ENCODE measurements at places on chromosomes 6 and 20.

DNA sequence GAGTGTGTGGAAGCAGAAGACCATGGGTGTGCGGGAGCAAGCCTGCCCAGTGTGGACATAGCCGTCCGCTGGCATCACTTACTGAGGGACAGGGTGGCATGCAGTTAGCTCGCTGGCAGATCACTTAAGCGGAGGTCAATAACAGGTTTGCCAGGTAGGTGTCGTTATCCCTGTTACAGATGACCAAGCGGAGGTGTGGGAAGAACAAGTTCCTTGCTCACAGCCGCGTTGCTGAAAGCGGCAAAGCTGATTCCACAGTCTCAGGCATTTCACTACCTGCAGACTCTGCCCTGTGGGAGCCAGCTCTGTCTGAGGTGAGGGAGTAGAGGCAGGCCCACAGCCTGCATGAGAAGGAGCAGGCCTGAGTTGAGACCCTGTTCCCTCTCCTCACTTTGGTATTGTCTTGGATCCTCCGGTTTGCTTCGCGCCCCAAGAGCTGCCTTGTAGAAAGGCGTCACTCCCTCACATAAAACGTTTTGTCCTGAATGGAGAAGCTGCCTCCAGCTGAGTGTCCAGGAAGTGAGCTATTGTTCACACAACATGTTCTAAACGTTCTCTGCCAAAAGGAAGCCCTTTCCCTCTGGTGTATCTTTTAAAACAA is 96.9 kb downstream of the TCP11 start:
- peak; percentile 49 for DNase-seq

- no peak for DNase-seq
These were observed 96.2 kb downstream of the SESN1 start for GRCh38 chr6:108998485-108998884.

DNA sequence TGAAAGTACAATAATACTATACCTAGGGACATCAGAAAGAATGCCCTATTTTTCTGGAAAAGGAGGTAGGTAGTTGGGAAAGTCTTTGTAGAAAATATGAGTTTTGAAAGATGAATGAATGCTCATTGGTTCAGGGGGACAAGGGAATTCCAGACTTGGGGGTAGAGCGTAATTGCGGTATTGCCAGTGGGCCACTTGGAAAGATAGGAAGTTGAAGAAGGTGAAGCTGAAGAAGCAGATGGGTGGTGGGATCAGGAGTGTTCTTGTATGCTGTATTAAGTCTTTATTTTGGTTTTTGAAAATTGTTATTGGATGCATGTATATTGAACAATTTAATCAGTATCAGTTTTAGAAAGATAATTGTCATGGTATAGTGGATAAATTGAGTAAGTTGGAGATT is 57.9 kb upstream of the SMIM8 start:
- no peak for DNase-seq

GRCh38 chr6:8223678-8224077 is 121.3 kb upstream of the EEF1E1 start:
- no peak for DNase-seq

DNA sequence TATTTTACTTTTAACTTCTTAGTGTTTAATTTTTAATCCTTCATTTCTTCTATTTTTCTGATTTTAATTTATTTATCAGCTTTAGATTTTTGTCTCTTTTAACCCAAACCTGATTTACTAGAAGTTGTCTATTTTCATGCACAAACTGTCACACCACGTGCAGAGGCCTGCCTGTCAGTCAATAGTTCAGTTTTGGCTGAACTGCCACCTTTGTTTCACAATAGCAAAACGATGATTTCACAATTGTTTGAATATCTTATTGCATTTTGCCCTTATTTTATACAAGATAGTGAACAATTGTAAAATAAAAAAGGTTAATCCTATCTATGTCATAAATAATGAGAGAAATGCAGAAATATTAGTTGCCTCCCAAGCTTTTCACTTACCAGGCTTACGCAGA is 24.0 kb upstream of the PPP1R3G start:
- no peak for DNase-seq

DNA sequence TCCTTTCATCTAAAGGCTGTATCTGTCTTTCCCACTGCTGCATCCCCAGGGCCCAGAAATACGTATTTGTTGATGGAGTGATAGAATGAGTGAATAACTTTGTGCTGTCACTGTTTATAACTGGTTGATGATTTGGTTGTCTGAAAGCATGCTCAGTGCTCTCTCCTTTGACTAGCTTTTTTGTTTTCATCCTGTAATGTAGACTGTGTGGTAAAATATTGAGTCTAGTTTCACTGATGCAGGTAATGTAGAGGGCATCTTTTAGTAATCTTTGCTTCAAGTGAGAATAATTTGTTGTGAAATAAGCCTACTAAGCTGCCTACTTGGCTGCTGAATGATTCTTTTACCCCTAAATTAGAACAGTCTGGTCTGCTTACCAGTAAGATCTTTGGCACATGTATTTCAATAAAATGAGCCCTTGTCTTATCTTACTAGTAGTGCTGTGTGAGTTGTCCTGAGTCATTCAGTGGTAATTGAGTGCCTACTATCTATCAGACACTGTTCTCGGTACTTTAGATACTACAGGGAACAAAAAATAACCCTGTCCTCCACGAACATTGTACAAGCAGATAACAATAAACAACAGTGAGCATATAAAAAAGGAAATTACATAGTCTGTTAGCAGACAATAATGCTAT is 39.9 kb downstream of the MAPK14 start:
- DNase-seq, result no peak

DNA sequence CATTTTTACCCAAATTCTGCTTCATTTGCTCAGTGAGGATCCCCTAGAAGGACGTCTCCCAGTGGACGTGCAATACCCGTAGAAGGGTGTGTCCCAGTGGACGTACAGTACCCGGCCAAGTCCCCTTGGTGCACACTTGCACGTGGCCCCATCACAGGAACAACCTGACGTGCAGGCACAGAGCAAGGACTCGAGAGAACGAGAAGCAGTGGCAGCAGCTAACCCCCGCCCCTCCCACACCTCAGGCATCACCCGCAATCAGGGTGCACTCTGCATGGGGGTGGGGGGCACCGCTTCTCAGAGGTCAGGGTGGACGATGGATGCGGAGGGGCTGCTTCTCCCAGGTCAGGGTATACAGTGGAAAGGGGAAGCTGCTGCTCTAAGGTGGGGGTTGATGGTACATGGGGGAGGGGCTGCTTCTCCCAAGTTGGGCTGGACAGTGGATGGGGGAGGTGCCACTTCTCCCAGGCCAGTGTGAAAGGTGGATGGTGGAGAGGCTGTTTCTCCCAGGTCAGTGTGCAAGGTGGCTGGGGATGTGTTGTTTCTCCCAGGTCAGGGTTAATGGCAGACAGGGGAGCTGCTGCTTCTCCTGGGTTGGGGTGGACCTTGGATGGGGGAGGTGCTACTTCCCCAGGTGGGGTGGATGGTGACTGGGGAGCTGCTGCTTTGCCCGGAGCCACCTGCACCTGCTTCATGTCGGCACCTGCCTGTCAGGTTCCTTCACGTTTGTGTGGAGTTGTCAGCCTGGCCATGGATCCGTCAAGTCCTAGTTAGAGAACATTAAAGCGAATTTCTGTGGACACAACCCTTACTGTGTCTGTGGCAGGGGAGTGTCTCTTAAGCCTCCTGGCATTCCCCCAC is 1.0 kb upstream of the THBS2 start:
- no peak for DNase-seq

GRCh38 chr20:24291014-24291413 is 178.4 kb upstream of the SYNDIG1 start:
- DNase-seq, result no peak

DNA sequence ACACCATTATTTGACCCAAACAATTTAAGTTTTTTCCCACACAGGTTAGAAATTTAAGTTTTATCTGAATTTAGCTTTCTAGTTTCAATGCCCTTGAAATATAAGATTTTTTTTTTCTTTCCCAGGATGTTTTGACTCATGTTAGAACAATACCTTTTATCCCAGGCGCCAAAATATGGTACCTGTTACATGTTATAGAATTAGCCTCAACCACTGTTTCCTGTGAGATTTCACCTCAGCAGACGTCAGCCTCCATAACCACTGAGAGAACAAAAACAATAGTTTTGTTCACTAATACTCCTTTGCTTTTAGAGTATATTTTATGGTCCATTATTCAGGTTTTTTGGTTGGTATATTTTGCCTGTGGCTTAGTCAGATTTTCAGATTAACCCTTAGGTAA is 302.9 kb downstream of the CDKAL1 start:
- DNase-seq, result no peak

- peak; percentile 8 for DNase-seq
These were observed 10.0 kb downstream of the SNX5 start for GRCh38 chr20:17958373-17959256.

DNA sequence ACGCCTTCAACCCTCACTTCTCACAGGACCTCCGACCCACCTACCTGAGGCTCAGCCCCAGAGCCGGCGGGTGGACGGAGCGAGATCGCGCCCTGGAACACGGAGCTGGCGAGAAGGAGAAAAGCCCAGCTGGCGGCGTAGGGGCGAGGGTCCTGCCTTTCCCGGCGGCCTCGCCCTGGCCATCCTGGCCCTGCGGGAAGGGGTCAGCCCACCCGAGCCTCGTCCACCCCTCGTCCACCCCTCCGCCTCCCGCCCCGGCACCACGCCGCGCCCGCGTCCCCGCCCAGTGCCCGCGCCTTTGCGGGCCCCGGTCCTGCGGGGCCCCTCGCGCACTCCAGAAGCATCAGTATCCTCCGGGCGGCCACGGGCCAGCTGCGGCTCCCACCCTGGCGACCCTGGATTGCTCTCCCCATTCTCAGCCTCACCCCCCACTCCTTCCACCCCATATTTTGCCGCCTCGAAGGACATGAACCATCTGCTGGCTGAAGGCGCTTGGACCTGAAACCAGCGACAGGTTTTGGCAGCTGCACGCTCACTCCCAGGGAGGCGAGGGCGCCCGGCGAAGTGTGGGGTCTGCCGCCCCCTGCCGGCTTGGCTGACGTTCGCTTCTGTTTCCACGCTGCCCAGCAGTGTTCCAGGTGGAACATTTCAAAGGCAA is 65.1 kb downstream of the PLG start:
- no peak for DNase-seq

DNA sequence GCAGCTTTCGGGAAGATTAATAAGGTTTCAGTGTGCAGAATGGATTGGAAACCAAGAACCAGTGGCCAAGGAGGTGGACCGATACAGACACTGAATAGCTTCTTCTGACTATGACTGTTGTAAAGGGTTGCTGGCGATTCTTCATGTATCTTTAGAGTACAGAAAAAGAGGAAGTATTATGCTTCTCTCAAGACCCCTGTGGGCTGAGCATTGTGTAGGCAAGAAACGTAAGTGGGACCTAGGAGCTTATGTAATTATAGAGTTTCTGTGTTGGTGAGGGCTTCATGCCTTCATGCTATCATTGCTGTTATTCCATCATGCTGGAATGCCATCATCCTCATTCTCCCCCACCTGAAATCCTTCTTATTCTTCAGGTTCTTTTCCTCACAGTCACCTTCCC is 105.4 kb upstream of the AKIRIN2 start:
- DNase-seq, result peak; percentile 56

DNA sequence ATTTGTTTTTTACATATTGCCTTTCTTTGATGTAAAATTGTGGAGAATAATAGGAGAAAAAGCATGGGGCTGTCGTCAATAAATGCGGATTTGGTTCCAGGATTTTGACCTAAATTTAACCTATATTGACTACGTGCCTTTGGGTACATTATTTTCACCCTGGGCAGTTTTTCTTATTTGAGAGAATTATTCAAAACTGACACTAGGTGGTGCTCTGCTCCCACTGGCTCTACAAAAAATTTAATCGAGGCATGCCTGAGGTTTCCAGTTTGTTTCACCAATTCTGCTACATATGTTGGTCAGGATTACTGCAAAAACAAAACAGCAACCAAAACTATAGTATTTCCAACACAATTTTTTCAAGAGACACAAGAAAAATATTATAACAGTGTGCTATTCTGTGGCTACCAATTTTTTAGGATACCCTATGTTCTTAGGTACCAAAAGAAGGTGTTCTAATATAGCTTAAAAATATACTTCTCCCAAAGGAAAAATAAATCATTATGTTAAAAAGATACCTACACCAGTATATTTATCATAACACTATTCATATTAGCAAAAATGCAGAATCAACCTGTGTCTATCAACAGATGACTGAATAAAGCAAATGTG is 48.6 kb upstream of the FABP7 start:
- DNase-seq, result peak; percentile 58

DNA sequence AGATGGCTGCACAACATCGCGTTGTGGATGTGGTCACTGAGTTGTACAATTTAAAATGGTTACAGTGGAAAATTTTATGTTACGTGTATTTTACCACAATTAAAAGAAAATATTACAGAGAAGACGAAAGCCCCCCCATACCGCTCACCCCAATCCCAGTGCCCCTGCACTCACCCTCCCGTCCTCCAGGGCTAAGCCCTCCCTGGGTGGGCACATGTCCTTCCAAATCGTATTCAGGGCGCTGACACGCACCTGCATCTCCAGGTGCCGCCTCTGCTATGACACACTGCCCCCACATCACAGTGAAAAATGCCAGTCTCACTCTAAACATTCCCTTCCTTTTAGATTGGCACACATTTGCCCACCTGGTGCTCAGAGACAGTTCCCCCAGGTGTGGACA is 49.4 kb downstream of the PSMG4 start:
- no peak for DNase-seq
